ENCODE measurements at places on chromosomes 7 and 10. TPM values are rescaled to one million over a fixed set of nuclear protein-coding genes. Genes with fewer than 3 reads are reported as not detected.

The CCL24 gene
- total RNA-seq = not detected

DNA sequence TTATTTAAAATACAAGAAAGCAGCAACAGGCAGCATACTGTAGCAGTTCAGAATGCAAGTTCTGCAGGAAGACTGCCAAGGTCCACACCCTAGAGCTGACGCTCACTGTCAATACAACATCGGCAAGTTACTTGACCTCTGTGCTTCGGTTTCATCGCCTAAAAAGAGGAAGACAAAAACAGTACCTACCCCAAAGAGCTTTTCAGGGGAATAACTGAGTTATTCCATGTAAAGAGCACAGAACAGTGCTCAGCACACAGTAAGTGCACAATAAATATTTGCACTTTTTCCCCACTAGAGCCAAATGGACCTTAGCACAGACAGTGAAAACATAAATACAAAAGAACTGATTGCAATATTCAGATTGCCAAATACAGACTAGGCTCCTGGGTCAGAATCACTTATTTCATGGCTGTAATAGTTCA, 88.6 kb downstream of the USP6NL start:
- DNase-seq = no peak

DNA sequence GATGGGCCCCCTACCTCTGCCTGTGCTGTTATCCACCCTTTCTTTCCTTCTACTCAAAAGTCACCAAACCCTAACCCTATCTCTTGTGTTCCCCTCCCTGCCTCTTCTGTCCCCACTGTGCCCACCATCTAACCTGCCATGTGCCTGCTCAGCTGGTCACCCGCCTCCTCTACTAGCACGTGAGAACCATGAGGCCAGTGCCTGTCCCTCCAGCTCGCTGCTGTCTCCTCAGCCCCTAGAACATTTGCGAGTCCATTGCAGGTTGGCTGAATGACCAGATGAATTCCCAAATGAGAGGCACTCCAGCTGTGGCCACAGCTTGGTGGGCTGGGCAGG, 129.0 kb downstream of the ARHGAP22 start:
- DNase-seq = no peak

The FXYD4 gene
- total RNA-seq = 0.71 TPM

DNA sequence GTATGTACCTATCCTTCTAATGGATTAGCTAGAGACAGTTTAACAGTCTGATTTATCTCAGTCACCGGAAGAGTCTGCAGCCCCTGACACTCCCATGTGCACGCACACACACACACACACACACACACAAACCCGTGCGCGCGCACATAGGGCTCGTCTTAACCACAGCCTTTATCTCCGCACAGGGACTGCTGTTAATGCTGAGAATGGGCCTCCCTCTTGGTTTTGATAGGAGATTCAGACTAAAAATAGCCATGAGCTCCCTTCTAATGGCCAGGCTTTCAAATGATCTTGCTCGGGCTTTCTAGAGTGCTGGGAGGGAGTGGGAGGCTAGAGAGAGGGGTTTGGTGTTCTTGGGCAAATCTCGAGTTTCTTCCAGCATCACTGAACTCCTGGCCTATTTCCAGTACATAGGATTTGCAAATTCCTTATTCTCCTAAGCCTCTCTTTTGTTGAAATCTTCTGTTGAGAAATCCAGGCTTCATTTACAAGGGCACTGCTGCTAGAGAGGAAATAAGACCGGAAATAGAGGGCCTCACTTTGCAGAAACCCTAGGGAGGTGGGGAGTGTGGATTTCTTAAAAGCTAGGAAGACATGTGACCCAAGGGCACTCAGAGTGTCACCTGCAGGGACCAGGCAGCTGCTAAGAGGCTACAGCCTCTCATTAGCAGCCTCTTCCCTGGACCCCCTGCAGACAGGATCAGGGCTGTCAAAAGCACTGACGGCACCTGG, 2.4 kb downstream of the TMEM72 start:
- DNase-seq = no peak

Data from HCT116 (cell line).